ENCODE measurements at places on chromosomes 13 and 19. TPM values are rescaled to one million over a fixed set of nuclear protein-coding genes. Genes with fewer than 3 reads are reported as not detected.
A peak's percentile ranks its signal among the peaks of the same experiment; 100 is the strongest.

DNA sequence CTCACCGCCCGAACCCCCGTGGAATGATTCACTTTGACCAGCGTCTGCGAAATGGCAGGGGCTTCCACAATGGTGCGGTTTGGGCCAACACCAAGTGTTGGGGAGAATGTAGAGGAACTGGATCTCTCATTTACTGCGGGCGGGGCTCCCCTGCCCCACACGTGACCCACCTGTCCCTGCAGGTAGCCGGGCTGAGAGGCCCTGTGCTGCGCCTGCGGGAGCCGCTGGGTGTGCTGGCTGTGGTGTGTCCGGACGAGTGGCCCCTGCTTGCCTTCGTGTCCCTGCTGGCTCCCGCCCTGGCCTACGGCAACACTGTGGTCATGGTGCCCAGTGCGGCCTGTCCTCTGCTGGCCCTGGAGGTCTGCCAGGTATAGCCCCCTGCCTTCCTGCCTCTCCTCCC lies 5.8 kb upstream of the FLT3LG start:
- no peak for DNase-seq

The CFAP97D2 gene
- 1.4 TPM for polyA plus RNA-seq

DNA sequence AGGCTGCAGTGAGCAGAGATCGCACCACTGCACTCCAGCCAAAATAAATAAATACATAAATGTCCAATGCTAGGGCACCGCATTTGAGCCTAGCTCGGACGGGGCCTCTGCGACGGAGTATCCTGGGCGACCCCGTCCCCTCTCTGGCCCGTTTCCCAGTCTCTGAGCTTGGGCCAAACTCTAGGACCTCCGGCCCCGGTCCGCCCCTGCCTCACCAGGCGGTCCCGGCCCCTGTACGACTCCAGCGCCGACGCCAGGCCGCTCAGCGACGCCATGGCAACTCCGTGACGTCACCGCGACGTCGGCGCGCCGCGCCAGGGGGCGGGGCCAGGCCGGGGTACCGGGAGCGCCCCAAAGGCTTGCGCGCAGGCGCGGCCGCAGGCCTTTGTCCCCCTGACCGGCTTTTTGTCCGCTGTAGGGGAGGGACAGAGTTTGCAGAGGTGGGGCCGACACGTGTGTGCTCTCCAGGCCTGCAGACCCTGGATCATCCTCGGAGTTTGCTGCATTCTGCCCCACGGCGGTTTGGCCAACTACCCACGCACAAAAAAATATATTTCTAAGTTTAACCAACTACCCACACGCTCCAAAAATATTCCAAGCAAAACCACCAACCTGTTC lies at the start of gene PEX11G:
TSS of gene PEX11G (minus strand) at position 300 of the 618 bp plus-strand sequence. CDS start at position 275, 25 bp downstream.
- peak; percentile 96 for DNase-seq

DNA sequence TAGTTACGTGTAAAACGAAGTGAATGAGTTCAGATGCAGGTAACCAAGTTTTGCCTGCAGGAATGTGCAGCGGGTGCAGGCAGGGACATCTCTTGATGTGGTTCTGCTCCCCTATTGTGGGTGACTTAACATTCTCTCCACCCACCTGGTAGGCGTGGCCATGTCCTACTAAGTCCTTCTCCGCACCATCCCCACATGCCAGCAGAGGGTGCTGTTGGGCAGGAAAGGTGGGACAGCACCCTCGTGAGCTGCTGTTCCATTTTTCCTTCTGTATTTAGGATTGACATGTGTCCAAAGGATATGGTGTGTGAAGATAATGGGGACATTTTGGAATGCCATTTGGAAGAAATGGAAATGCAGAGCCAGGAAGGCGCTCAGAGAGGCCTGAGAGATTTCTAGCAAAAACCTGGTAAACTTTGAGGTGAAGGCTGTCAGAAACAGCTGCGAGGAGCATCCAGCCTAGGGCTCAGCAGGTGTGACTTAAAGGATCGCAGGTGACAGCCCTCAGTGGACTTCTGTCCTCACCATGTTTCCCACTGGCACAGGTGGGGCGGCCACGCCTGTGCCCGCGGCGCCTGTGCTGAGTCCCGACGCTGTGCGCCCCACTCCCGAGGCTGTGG lies 26.2 kb upstream of the MCF2L start:
- peak; percentile 95 for DNase-seq

DNA sequence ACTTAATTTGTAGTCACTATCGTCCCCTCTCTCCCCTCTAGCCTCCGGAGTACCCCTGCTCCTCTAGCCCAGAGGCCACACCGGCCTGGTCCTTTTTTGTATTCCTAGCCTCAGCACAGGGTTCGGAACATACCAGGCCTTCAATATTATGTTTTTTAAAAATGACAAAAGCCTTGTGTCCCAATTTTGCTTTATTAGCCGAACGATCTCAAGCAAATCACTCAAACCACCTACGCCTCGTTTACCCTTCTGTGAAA lies 463 bp upstream of the POMP start:
- DNase-seq: peak; percentile 17

DNA sequence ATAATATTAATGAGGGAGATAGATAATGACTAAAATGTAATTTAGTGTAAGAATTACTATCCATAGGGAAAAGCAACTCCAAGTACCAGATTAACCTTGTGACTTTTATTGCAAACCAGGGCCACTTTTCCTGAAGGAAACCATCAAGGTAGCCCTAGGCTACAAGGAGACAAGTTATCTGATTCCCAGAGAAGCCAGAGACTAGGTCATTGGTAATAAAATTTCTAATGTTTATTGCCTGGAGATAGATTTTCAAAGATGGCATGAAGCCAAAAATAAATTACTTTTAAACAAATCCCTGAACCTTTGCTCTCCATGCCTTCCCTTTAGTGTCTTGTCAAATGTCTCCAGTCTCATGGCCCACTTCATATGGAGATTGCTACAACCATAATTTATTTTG lies 610.1 kb upstream of the SLC10A2 start:
- no peak for DNase-seq

GRCh38 chr19:29526730-29527499 lies 1.1 kb downstream of the VSTM2B start:
- DNase-seq: no peak

GRCh38 chr13:105641121-105641520 lies 894.3 kb downstream of the EFNB2 start:
- peak; percentile 42 for DNase-seq

- DNase-seq: peak; percentile 93
Observed at GRCh38 chr19:23075031-23075733, 41.6 kb upstream of the ZNF730 start.

GRCh38 chr13:25686831-25687470 lies 315.2 kb downstream of the ATP8A2 start:
- no peak for DNase-seq

The AMER2 gene
- polyA plus RNA-seq: not detected

The GGACT gene
- 1.1 TPM for polyA plus RNA-seq

DNA sequence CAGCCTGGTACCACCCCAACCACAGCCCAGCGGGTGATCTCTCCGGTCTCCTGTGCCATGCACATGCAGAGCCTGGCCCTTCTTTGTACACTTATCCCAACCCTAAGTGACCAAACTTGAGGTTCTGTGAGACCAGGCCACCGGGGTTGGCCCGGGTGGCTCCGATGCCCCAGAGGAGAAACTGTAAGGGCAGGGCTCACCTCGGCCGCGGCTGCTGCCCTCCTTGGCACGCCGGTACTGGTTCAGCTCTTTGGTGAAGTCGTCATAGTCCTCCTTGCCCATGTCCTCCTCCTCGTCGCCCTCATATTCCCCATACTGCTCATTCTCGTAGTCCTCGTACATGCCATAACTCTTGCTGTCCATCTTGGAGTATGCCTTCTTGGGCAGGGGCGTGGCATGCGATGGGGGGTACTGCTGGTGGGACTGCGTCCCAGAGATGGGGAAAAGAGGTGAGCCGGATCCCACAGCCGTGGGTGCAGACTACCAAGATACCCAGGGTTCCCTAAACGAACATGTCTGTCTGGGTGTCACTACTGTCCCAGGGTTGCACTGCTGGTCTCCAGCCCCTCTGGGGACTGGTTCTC lies 23.7 kb downstream of the ZC3H4 start:
- no peak for DNase-seq

- no peak for DNase-seq
Observed at GRCh38 chr19:50818859-50819472, 4.6 kb downstream of the KLK1 start.

- no peak for DNase-seq
Observed at GRCh38 chr13:110012102-110012739, 225.8 kb upstream of the IRS2 start.

The NAPSA gene
- 1,027 TPM for polyA plus RNA-seq

GRCh38 chr19:36244066-36244465 lies 29.2 kb downstream of the ZNF146 start:
- no peak for DNase-seq

GRCh38 chr13:34990399-34991214 lies 48.5 kb downstream of the NBEA start:
- DNase-seq: no peak

DNA sequence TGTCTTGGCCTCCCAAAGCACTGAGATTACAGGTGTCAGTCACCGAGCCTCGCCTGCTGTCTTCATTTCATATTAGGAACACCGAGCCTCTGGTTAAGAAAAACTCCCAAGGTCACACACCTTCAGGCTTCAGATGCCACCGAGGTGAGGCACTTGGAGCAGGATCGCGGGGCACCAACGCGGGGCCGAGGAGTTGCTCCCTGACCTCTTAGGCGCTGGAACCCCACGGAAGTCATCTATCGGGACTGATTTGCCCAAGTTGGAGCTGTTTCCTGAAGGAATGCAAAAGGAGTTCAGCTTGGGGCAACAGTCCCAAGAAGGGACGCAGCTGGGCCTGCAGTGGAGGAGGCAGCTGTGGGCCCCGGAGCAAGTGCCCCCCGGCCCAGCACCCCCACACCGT lies 50.3 kb upstream of the XPO4 start:
- no peak for DNase-seq

The APC2 gene
- 0.01 TPM for polyA plus RNA-seq

The HSD11B1L gene
- 7.5 TPM for polyA plus RNA-seq

The HSPB6 gene
- polyA plus RNA-seq: 26.4 TPM

The LIM2 gene
- not detected for polyA plus RNA-seq

DNA sequence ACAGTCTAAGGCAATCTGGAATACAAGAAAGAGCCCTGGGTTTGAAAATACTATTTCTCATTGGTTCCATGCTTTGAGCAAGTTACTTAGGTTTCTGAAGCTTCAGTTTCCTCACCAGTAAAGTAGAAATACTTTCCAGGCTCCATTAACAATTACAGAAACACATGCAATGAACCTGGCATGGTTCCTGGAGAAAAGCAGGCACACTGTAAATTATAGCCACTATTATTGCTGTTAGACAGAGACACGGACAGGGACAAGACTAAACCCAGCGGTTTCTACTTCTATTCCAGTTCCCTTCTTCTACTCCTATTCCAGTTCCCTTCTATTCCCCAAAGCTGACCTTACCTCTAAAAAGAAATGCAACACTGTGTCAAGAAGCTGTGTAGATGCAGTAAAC lies 41.2 kb downstream of the MIPEP start:
- no peak for DNase-seq

GRCh38 chr19:10861103-10861651 lies 10.2 kb upstream of the CARM1 start:
- no peak for DNase-seq

GRCh38 chr13:83215627-83216026 lies 666.6 kb downstream of the SLITRK1 start:
- no peak for DNase-seq

The MCF2L gene
- polyA plus RNA-seq: 38.5 TPM

The CYP2F1 gene
- polyA plus RNA-seq: 10.0 TPM
